ENCODE measurements at places on chromosomes 5 and 9. TPM values are rescaled to one million over a fixed set of nuclear protein-coding genes. Genes with fewer than 3 reads are reported as not detected.

- no peak for DNase-seq
Observed at GRCh38 chr9:90012949-90013348, 408.1 kb downstream of the GADD45G start.

CEP72 gene
- 1.1 TPM for polyA plus RNA-seq

DNA sequence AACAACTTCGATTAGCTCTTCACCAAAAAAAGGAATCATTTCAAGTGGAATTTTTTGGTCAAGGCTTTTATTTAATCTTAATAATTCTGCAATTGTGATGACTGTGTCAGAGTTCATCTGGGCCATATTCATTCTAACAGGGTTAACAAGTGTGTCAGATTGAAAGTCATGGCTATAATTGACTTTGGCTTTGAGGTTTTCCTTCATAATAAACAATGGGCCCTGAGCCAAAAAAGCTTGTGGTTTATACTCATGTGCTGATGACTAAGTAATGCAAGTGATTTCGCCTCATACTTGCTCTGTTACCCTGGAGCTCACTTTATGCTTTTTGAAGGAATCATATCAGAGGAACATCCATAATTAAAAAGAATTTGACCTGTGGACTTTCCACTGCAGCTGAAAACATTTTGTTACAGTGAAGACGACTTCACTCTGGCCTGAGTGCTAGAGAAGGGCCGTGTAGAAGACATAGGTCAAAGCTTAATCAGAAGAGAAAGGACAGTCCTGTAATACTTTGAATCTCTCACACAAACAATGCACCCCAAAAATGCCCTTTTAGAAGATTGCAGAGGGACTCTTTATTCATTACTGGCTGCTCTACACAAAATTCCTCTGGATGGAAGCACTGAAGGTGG lies 101.7 kb downstream of the GDNF start:
- no peak for DNase-seq

KLF4 gene
- 13.5 TPM for polyA plus RNA-seq

GRCh38 chr9:80467632-80468031 lies 895.9 kb downstream of the TLE4 start:
- no peak for DNase-seq

SLC23A1 gene
- 31.9 TPM for polyA plus RNA-seq

Measured in kidney (tissue), 22 donors.